ENCODE measurements at places on chromosomes 4 and X.

GRCh38 chr4:112923516-112923915 lies 125.9 kb upstream of the ANK2 start:
- no peak for DNase-seq

DNA sequence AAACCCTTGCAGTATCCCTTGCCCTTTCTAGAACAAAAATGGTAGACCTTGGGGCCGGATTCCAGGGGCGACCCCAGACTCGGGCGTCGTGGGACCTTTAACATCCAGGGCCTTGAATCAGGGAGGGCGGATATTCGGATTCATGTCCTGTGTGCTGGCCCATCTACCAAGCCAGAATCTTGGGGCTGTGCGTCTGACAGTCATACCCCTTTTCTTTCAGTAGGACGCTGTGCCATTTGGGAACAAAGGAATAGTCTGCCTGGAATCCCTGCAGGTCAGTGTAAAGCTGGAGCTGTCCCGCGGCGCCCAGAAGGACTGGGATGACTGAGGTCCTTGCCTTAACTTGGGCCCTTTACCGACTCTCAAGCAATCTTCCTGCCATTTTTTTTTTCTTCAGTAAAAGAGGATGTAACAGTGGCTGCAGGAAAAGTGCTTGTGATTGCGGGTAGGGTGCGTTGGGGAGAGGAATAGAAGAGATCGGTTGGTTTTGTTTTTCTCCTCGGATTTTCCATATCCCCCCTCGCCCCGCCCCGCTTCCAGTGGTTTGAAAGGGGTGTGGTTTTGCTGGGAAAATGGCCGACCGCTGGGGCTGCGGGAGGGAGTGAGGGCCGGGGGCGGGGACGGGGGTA lies 518 bp downstream of the ARMCX1 start:
- no peak for DNase-seq

DNA sequence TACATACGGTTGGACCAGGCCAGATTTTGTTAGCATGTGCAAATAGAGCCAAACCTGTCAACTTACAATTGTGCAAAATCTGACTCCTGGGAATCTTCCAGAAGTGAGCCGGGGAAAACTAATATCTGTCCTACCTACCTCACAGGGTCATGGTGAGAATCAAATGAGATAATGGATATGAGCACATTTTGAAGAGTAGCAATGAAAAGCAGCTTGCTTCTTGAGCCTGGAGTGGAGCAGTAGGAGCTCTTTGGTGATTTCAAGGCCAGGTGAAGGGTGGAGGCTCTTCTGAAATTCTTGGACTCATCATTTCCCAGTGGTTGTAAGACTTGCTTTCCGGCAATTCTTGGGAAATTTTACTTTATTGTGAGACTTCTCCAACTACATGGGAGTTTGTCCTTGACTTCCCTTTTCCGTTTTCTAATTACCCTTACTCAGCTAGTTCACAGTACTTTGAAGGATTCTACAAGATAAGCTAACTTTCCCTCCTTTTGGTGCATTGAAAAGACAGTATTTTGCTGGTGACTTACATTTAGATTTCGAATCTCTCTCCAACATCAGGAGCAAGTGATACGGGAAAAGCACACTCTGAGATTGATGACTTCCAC lies 12.2 kb downstream of the PLAC1 start:
- DNase-seq, result no peak

DNA sequence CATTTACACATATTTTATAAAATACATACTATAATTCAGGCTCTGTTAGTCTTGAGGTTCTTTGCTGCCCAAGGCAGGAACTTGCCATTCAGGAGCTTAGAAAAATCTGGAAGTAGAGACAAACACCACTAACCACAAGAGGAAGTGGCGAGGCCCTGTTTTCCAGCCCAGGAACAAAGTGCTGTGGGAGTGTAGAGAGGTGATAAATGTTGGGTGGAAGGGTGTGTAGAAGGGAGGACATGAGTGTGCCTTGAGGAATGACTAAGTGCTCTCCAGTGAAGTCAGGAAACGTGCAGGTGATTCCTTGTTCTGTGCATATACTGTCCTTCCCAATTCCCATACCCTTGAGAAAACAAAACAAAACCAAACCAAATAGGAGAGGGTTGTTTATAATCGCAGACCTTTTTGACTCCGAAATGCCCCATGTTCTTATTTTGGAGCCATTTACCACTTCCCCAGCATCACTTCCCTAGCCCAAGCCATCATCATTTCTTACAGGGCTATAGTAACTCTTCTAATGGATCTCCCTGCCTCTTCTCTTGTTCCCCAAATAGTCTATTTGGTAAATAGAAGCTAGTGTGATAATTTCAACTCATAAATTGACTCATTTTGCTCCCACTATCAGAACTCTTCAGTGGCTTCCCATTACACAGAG lies 83.2 kb downstream of the GPAT3 start:
- no peak for DNase-seq

- DNase-seq, result no peak
Observed at GRCh38 chr4:124427095-124427767, 285.3 kb downstream of the ANKRD50 start.

DNA sequence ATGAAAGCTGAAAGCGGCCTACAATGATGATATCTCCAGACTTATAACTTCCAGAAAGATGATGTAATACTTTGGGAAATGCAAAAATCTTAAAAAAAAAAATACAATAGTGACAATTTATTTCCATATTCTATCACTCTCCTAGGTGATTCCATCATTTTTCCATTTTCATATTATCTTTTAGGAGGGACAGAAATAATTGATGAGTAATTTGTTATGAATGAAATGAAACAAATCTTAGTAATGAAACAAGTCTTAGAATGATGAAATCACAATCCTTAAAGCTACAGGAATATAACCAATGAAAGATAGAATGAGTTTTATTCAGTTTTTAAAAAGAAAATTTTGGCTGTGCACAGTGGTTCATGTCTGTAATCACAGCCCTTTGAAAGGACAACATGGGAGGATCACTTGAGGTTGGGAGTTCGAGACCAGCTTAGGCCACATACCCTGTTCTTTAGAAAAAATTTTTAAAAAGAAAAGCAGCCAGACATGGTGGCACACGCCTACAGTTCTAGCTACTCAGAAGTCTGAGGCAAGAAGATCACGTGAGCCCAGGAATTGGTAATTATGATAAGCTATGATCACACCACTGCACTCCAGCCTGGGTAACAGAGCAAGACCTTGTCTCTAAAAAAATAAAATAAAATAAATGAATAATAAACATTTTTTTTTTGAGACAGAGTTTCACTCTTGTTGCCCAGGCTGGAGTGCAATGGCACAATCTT lies 21.7 kb downstream of the CLOCK start:
- DNase-seq, result no peak

DNA sequence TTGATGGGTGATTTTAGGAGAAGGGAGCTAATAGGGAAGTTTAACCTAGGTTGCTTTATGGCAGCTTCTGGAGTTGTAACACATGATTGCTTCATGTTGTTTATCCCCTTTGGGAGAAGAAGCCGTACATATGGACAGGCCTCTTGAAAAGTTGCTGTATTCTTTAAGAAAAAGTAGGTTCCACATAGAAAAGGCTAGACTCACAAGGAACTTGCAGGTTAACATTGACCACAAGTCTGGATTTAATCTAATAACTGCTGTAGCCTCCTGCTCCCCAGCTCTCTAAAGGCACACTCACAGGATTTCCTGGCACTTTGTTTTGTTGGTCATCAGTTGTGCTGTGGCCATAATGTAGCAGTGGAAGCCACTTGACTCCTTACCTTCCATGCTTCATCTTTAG lies 19.7 kb downstream of the FNIP2 start:
- no peak for DNase-seq

GRCh38 chrX:150871341-150871811 lies 27.1 kb downstream of the CD99L2 start:
- no peak for DNase-seq

DNA sequence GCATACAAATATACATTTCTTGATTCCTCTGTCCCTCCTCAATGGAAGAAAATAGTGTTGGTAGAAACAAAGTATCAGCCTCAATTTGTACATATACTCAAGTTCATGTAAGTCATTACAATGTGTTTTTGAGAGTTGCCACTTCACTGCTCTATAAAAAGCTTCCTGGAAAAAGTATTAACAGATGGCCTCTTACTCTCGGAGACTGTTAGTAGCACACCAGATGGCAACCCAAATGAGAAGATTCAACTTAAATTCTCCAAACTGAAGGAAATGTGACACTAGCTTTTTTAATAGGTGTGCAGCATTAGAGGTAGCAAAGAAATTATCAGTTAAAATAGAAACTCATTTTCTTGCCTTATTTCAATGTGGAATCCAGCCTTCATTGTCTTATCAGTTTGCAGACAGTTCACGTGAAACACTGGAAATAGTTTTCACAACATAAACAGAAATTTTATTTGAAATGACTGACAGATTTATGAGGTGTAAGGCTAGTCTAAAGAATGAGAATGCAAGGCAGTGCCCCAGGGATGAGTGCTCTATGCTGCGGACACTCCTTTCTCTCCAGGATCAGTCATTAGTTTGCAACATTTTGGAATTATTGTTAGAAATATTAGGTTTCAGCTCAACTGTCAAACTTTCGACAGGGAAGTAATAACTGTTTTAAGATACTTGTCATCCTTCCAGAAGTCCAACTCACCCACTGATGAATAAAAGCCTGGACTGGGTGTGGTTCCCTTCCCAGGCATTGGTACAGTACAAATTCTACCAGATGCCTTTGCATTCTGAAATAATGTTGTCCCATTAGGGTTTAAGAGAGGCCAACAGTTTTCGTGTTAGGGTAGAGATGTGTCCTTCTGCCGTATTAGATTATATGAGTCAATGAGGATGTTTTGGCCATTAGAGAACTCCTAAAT lies 50.9 kb downstream of the IDS start:
- no peak for DNase-seq

DNA sequence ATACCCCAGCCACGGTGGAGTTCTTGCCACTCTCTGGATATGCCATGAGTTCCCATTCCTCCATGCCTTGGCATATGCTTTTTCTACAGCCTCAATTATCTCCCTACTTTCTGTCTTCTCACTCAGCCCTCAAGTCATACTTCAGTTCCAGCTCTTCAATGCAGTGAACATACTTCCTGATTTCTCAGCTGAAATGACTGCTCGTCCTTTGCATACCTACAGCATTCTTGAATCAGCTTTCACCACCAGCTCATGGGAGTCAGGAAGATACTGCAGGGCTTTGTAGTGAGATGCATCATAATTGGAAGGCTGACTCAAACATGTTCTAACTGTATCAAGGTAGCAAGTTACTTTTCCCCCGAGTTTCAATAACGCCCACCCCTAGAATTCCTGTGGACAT lies 118.4 kb downstream of the APBB2 start:
- DNase-seq, result no peak

DNA sequence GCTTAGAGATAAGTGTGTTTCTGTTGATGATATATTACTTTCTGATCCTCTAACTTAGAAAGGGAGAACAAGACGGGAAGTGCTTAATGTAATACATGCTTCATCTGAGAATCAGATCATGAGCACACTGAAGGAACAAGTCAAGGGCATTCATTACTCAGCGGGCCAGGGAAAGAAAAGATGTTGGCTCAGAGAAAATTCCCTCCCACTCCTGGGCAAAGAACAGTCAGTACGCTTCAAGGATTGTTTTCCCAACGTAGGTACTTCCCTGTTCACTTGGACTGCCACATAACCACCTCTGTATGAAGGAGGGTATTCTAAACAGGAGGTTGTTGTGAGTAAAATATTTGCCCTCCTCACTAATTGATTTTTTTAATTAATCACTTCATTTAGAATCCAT lies 374.5 kb upstream of the FMR1 start:
- no peak for DNase-seq

DNA sequence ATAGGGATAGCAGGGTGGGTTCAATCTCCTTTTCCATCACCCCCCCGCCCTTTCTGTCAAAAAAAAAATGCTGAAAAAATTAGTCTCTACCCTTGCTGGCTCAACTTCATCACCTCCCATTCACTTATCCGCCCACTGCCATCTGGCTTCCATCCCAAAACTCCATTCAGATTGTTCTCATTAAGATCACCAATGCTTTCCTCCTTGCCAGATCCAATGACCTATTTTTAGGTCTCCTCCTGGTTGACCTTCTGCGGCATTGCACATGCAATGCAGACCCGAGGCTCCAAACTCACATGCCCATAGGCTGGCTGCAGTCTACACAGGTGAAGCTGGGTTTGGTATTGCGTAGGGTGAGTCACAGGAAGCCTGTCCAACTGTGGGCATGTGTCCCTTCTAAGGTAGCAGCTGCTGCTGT lies 21.1 kb upstream of the STIM2 start:
- no peak for DNase-seq

- no peak for DNase-seq
Observed at GRCh38 chr4:40713798-40714197, 36.0 kb upstream of the NSUN7 start.

DNA sequence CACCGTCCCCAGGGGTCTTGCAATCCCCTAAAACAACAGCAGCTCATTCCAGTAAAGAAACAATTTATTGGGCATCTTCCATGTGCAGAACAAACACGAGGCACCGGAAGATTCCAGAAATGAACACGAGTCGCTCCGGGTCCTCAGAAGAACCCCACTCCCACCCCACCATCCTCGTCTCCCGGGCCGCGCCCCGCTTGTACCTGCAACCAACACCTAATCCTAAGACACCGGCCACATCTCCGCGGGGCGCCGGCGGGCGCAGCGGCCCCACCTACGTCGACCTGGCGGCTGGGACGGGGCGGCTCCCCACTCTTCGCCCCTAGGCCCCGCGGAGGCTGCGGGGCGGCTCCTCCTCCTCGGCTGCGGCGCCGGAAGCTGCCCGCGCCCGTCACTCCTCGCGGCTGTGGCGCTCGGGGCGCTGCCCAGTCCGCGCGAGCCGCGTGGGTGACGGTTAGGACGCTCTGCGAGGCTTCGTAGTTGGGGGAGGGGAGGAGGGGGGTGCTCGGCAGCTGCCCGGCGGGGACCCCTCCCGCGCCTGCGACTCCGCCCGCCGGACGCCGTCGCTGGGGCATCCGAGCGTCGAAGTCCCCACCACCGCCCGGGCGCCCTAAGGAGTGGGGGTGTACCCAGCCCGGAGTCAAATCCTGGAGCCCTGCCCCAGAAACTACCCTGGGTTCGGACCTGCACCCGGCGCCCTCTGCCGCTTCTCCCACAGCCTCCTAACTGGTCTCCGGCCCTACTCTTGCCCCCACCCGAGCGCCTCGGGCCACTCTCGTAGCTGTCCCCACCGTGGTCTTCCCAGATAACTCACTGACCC lies at the start of gene CCDC158:
TSS of gene CCDC158 (minus strand) at position 380 of the 820 bp plus-strand sequence. CDS start 17,934 bp downstream, outside the sequence.
- no peak for DNase-seq

GRCh38 chr4:14333616-14334015 lies 668.7 kb upstream of the CPEB2 start:
- no peak for DNase-seq

GRCh38 chr4:150779707-150780106 lies 197.8 kb downstream of the MAB21L2 start:
- no peak for DNase-seq

GRCh38 chr4:2400841-2401609 lies 17.4 kb downstream of the ZFYVE28 start:
- no peak for DNase-seq

- DNase-seq, result no peak
Observed at GRCh38 chrX:147476008-147476407, 435.7 kb upstream of the FMR1 start.

- DNase-seq, result no peak
Observed at GRCh38 chr4:44446191-44446590, 2.4 kb downstream of the KCTD8 start.

DNA sequence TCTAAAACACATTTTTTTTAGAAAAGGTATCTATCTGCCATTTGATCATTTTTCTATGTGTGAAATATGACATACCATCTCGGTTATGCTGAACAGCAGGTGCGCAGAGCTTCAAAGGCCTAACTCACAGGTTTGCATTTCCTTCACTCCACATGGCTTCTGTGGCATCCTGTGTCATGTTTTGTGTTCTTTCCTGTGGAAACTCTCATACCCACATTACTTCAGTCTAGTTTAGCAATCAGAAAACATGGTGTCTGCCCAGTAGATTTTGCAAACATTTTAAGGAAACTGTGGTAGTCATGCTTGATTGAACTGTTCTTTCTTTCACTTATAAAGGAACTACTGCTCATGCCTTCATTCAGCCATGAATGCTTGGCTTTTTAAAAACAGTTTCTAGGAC lies 11.3 kb upstream of the ARAP2 start:
- peak; percentile 33 for DNase-seq

Data from activated CD8-positive, alpha-beta memory T cell treated with anti-CD3 and anti-CD28 coated beads for 4 hours (primary cell).